ENCODE measurements at places on chromosomes 13 and 19.
A peak's percentile ranks its signal among the peaks of the same experiment; 100 is the strongest.

- peak; percentile 92 for DNase-seq
Observed at GRCh38 chr19:38079926-38080380, 144.1 kb downstream of the DPF1 start.

DNA sequence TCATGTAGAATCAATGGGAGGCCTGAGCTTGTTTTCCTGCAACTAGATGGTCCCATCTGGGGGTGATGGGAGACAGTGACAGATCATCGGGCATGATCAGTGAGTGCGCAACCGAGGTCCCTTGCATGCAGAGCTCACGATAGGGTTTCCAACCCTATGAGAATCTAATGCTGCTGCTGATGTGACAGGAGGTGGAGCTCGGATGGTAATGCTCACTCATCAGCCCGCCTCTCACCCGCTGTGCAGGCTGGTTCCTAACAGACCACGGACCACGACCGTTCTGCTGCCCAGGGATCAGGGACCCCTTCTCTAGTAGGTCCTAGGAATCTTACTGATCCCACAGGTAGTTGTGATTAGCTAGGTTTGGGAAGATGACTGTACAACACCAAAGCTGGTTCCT is 23.5 kb upstream of the GARRE1 start:
- DNase-seq: no peak

DNA sequence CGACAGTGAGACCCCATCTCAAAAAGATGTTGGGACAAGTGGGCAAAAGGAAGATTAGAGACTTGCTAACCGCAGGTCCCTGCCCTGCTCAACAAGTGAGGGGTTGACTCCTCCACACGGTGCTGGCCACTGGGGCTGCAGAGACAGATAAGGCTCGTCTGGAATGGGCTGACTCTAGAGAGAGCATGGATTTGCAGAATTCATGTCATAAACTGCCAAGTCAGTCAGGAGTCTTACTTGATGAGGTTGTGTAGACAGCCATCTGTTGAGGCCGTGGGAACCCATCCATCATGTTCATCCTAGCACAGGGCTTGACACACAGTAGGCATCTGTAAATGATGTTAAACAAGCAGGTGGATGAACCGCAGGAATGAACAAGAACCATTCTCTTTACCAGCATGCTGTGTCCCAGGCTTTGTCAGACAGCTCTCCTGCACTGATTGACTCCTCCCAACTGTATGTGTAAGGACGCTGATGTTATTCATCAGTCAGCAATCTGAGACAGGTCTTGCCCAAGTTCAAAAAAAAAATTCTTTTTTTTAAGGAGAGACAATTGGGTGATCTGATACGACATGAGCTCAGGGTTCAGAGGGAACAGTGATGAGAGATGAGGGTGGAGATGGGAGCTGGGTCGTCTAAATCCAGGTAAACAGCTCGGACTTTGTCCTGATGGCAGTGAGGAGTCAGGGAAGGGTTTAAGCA is 8.8 kb downstream of the PAF1 start:
- peak; percentile 43 for DNase-seq

DNA sequence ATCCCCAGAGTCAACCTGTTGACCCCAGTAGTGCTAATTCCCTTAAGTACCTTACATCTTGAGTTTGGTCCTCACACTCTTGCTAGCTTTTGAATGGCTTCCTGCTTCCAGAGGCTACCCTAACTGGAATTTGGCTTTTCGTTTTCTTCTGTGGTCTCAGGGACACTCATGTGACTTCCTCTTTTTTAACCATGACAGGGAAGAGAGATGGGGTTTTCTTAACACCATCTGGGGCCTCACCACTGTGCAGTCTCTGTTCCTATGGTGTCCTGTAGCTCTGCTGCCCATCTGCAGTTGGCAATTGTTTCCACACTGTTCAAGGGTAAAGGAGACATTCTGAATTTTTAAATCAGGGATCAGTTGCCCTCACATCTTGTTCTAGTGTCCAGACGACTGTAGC is 66.7 kb downstream of the SLC10A2 start:
- no peak for DNase-seq

DNA sequence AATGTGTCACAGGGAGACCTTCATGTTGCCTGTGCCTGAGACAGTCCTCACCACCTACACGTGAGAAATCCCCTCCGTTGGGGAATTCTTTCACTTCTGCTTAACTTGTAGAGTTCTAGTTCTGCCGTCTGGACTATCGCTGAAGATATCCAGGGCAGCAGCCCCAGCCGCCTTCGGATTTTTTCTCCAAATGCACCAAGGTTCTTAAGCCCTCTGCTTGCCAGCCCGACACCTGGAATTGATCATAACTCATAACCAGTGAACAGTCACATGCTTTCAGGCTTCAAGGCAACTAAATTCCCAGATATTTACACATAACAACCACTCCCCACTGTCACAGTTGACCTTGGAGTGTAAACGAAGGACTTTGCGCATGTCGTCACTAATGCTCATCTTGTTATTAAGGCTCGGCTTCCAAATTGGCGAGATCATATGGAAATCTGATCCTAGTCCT is 114.4 kb downstream of the RAB20 start:
- DNase-seq: peak; percentile 59

DNA sequence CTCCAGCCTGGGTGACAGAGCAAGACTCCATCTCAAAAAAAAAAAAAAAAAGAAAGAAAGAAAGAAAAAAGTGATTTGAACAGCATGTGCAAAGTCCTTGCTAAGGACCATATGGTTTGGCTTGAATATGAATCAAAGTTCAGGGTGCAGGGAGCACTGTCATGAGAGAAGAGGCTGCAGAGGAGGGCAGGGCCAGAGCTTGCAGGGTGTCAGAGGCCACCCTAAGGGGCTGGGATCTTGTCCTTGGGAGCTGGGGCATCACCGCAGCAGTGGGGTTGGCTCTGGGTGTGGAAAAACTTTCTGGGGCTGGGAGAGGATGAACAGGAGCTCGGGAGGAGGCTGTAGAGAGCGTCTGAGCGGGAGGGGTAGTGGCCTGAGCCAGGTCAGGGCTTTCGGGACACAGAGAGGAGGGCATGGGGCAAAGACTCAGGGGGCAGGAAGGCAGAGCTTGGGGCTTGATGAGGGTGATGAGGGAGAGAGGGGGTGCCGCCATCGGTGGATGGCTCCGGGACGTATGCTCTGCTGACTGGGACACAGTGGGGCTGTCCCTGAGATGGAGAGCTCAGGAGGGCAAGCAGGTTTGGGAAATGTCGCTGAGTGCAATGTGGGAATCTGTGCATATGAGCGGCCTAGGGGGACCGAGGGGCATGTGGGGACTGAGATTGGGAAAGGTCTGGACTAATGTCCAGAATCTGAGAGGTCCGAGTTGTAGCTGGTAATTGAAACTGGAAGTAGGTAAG is 3.0 kb downstream of the TRPM4 start:
- no peak for DNase-seq

GRCh38 chr19:18725841-18726770 is 42.6 kb downstream of the CRTC1 start:
- DNase-seq: peak; percentile 25

DNA sequence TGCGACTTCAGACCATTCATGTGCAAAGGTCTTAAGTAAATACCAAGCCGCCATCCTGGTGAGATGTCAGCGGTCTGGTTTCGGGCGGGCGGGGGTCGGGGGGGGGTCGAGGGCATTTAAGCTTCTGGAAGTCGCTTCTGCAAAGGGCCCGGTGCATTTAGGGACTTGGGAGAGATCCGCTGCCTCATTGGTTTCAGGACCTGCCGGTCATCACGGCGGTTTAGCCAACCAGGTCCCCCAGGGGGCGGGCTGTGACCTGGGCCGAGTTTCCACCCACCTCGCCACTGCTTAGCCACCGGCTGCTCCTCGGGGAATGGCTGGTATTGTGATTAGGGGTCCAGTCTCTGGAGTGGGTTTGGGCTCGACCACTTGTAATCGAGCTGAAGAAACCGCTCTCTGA is 7.8 kb downstream of the ANKLE1 start:
- DNase-seq: peak; percentile 85

- peak; percentile 72 for DNase-seq
Observed at GRCh38 chr13:19782049-19782726, 557 bp downstream of the PSPC1 start.

Measured in foreskin fibroblast (primary cell).